Stimulated activated CD4-positive, alpha-beta T cell treated with anti-CD3 and anti-CD28 coated beads, Interleukin-12 subunit alpha, Interleukin-12 subunit beta, amount 100 ng/mL, for 48 hours (primary cell): ENCODE measurements at places on chromosomes 11 and 22.
A peak's percentile ranks its signal among the peaks of the same experiment; 100 is the strongest.

DNA sequence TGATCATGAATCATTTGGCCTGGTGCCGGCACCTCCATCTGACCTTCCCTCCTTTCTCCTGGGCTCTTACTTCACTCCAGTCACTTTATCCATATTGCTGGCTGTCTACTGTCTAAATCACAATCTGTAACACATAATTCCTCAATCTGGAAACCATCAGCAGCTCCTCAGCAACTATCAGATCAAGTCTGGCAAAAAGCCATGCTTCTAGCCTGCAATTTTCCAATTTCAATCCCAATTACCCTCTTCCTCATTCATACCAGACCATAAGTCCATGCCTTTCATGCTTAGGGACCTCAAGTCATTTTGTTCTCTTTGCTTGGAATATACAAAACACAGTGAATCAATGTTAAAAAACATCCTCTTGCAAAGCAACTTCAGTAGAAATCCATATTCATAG, 882.8 kb upstream of the ANO3 start:
- no peak for DNase-seq

DNA sequence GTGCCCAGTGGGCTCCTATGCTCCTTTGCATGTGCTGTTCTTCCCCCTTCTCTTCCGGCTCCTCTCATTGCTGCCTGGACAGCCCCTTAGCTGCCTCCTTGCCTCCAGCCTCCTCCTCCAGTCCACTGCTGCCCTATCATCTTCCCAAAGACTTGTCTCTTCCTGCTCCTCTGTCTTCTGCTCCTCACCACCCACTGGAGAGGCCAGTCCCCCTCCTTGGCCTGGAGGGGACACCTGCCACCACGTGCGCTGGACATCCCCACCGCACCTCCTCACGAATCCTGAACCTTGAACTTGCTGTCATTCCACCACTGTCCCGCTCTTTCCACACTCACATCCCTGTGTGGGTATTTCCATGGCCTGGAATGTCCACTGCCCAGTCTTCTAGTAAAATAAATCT, 49.8 kb downstream of the MICAL2 start:
- no peak for DNase-seq

DNA sequence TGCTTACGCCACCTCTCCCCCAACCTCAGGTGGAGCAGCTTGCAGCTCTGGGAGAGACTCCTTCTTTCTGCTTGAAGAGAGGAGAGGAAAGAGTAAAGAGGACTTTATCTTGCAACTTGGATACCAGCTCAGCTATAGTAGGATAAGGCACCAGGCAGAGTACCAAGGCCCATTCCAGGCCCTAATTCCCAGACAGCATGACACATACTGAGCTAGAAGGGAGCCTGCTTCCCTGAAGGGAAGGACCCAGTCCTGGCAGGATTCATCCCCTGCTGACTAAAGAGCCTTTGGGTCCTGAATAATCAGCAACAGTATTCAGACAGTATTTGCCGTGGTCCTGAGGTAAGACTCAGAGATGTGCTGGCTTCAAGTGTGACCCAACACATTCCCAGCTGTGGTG, 41.4 kb downstream of the PPME1 start:
- DNase-seq = no peak

DNA sequence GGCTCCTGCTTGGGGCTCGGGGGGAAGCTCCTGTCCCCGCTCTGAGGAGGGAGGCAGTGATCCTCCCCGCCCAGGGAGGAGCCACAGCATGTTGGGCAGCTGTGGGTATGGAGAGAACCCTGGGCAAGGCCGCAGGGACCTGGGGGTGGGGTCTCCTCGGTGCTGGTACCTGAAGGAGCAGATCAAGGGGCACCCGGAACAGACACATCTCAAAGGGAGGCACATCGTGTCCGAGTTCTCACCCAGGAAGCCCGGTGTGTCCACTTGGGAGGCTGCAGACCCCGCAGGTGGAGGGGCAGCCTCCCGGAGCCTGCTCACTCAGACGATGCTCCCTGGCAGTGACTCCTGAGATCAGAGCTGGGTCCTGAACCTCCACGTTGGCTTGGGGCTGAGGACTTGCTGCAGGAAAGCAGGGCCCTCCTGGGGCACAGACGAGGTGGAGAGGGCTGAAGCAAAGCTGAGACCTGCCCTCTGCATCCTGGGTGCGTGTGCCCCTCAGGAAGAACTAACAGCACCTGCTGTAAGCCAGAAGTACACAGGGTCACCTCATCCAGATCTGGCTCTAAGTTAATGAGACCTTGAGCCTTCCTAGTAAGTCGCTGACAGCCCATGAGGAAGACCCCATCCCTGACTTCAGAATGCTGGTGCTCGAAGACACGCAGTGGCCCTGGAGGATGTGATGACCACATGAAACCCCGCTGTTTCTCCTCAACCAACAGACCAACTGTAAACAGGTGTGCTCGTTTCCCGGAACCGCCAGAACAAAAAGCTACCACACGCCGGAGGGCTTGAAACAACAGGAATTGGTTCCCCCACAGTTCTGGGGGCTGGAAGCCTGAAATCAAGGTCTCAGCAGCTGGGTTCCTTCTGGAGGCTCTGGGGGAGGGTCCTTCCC, 5.9 kb upstream of the OSBPL5 start:
- DNase-seq = no peak

GRCh38 chr11:9601037-9601875, 27.8 kb downstream of the WEE1 start:
- DNase-seq = peak; percentile 64

GRCh38 chr22:38756711-38757463, 1.1 kb upstream of the SUN2 start:
- DNase-seq = no peak
